ENCODE measurements at places on chromosomes 16 and 17. TPM values are rescaled to one million over a fixed set of nuclear protein-coding genes. Genes with fewer than 3 reads are reported as not detected.

GRCh38 chr16:14172200-14172809 lies 101.2 kb downstream of the MRTFB start:
- DNase-seq: no peak

DNA sequence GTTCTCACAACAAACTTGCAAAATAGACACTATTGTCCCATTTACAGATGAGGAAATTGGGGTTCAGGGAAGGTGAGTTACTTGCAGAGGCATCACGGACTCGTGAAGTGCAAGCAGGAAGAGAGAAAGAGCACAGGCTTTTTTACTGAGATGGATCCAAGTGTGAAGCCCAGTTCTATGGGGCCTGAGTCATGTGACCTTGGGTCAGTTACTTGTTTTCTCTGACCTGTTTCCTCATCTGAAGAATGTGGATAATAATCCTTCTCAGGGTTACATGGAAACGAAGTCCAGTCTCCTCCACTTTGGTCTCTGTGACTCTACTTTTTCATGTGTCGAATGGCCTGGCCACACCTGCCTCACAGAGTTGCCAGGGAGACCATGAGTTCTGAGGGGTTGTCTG lies 134.4 kb downstream of the SPACA3 start:
- DNase-seq: no peak

- peak; percentile 49 for DNase-seq
Measured at GRCh38 chr16:89687092-89687940, 827 bp downstream of the CDK10 start.

DNA sequence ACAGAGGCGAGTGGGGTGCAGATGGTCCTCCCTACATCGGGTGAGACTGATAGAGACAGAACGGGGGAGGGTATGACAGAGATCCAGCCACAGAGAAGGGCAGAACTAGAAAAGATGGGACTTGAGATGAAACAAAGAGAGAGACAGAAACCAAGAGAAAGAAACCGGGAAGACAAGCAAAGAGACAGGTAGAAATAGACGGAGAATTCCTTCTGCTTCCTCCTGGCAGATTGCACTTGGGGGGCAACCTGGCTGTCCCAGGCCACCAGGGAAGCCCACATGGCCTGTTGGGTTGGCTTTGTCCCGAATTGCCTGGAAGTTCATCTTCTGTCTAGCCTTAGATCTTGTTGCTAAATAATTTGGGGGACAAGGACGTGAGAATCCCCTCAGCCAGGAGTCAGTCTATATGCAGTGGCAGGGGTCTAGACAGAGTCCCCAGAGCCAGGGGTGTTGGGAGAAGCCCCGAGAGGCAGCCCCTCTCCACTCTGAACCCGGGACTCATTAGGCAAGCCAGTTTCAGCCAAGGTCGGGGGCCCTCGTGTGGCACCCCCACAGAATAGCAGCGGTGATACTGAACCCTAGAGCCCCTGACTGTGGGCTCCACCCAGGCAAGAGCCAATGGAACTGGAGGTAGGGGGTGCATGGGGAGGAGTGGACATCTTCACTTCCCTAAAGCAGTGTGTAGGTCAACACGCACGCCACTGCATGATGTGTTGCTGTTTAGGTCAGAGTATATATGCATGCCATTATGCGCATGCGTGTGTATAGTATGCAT lies 627 bp upstream of the TSPOAP1 start:
- DNase-seq: no peak

DNA sequence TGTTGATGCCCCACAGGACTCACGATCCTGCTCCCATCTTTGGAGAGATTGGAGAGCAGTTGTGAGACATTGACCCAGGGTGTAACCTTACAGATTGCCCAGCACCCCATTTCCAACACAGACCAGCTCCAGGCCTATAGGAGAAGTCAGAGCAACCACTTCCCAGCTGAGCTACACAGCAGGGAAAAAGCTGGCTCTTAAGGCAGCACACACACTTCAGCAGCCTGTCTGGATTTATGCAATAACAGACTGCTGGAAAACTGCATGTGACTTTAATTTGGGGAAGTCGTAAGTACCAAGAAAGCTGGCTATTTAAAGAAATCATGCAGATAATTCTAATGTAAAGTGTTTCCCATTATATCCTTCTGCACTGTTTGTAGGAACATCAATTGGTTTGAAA lies 30.8 kb downstream of the NOG start:
- no peak for DNase-seq

- DNase-seq: peak; percentile 41
Measured at GRCh38 chr17:80109713-80110446, 8.5 kb downstream of the GAA start.

DNA sequence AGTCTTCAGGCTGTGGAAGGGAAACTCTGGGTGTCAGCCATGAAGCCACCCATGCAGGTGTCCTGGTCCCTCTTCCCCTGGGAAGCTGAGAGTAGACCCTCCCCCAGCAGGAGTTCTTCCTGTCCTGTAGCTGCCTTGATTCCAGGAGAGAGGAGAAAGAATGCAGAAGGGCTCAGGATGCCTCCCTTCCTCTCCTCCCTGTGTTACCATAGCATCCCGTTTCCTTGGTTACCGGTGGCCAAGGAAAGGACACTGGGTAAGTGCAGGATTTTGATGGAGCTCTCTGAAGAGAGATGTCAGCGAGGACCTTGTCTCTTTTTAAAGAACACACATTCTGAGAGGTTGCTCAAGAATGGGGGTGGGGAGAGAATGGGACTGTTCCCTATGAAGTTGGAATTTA lies 304.1 kb upstream of the N4BP1 start:
- no peak for DNase-seq

GRCh38 chr16:27450196-27450549 lies 48.2 kb downstream of the IL21R start:
- DNase-seq: no peak

- DNase-seq: peak; percentile 40
Measured at GRCh38 chr17:8681170-8681949, 50.8 kb upstream of the MYH10 start.

DNA sequence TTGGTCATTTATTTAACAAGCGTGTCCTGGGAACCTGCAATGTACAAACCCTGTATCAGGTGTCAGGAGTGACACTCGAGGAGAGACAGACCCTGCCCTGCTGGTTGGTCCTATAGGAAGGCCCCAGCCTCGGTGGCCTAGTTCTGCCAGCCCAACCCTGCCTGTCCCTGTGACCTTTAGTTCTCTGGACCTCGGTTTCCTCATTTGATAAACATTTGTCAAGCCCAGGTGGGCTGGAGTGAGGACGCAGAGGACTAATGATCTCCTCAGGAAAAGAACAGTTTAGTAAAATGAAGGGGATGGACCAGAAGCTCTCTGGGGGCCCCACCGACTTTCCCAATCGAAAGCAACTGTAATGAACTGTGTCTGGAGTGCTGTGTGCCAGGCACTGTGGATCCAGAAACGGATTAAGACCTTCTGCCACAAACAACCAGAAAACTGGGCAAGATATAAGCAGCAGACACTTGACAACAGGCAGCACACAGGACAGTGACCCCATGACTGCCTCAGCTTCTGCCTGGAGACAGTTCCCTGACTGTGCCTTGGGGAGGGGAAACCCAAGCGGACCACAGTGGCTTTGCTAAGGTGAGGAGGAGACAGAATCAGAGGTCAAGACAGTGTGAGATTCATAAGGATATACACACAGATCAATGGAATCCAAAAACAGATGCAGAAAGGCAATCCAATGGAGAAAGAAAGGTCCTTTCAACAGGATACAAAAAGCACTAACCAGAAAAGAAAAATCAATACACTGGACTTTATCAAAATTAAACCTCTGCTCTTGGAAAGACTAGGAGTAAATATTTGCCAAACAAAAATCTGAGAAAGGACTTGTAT lies 8.8 kb downstream of the PRCD start:
- no peak for DNase-seq

DNA sequence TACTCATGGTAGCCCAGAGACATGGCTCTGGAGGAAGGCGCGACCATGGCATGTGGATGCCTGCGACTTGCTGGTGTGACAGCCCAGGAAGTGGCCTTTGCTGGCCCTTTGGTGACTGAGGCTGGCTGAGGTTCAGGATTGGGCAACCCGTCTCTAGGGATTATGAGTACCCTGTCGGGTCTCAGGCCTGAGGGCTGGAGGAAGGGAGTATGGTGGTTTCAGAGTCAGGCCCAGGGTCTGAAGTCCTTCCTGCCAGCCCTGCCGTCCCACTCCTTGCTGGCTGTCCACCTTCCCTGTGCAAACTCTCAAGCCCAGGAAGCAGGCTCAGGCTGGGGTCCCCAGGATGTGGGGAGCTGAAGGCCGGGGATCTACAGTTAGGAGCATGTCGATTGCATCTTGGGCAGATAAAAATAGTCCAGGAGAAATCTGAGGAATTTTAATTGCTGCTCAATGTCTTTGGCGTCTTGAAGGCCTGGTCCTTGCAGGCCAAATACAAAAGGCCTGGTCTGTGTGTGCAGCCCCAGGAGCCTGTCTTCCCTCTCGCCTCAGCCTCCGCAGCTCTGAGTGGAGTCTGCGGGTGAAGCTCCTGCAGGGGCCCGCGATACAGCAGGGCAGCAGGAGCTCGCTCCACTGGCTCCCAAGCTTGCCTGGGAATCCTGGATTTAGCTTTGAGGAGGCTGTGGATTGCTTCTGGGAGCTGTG lies 52.5 kb downstream of the NKD1 start:
- DNase-seq: no peak

DNA sequence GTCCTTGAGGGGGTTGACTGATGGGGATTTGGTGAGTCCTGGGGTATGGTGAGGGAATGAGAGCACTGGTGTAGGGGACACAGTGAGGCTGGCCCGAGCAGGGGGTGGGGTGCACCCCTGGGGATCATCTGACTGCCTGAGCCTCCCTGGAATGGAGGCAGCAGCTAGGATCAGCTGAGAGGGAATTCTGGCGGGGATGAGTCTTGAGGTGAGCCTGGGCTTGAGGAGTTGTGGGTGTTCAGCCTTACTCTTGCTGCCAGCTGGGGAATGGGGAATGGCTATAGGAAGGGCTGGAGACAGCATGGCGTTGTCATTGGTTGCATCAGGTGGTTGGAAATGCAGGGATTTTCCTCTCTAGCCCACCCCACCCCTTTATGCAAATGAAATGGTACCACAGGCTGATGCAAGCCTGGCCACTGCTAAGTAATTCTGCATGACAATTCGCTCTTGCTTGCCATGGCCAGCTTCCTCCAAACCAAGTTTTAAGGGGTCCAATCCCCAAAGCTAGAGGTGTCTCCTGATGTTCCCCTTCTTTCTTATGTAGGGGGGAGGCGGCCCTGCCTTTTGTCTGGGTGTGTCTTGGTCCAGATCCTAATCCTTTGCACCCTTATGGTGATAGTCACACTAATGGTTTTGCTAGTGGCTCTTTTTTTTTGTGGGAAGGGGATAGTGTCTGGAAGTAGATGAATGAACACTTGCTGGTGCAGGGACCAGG lies 7.5 kb downstream of the NFE2L1 start:
- peak; percentile 69 for DNase-seq

- DNase-seq: no peak
Measured at GRCh38 chr17:61989509-61989908, 61.7 kb upstream of the INTS2 start.

DNA sequence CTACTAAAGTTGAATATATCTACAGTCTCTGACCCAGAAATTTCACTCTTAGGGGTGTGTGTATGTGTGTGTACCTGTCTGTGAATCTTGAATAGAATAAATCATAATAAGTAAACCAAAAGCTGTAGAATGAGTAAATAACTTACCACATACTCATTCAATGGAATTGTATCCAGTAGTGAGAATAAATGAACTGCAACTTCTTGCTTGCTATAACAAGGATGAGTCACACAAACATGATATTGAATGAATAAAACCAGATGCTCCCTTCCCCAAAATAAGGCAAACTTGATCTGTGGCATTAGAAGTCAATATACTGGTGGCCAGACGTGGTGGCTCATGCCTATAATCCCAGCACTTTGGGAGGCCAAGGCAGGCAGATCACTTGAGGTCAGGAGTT lies 259.8 kb upstream of the MON1B start:
- DNase-seq: no peak

- no peak for DNase-seq
Measured at GRCh38 chr17:80328634-80329380, 68.2 kb downstream of the RNF213 start.

DNA sequence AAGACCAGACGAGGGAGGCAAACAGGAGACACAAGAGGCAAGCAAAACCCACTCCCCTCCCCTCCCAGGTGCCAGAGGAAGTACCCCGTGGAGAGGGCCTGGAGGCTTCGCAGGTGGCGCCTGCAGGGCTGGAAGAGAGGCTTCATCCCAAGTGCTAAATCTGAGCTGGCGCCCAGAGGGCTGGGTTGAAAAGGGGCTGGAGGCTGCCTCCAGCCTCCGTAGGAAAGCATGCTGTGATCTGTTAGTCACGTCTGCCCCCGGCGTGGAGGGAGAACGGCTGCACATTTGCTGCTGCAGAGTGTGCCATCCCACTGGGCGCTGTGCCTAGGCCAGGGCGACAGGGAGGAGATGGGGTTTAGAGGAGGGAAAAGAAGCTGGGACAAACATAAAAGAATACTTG lies 16.9 kb downstream of the RPH3AL start:
- DNase-seq: peak; percentile 61

GRCh38 chr16:61366006-61366405 lies 670.2 kb downstream of the CDH8 start:
- no peak for DNase-seq

DNA sequence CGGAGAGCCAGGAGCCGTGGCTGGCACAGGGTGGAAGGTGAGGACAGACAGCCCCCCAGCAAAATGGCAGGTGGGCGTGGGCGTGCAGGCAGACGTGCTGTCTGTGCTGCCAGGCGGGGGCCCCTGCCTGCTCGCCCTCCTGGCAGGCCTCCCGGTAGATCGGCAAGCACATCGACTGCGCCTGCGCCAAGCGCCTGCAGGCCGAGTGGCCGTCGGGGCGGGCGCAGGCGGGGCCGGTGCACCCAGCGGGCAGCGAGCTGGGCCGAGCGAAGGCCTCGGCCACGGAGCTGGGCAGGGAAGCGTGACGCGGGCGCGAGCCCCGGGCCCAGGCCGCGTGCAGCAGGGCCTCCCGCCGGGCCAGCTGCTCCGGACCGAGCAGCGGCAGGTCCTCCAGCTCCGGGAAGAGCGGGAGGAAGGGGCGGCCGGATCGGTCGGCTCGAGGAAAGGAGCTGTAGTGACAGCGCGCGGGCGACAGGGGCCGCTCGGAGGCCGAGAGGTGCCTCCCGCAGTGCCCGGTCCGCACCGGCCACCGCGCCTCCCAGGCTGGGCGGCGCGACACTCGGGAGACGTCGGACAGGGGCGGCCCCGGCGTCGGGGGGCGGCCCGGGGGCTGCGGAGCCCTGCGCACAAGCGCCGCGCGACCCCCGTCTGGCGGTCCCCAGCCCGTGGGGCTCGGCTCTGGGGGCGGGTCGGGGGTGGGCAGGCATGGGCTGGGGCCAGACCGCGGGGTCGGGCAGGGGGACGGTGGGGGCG lies 16.9 kb downstream of the GRIN2C start:
- DNase-seq: peak; percentile 75

DNA sequence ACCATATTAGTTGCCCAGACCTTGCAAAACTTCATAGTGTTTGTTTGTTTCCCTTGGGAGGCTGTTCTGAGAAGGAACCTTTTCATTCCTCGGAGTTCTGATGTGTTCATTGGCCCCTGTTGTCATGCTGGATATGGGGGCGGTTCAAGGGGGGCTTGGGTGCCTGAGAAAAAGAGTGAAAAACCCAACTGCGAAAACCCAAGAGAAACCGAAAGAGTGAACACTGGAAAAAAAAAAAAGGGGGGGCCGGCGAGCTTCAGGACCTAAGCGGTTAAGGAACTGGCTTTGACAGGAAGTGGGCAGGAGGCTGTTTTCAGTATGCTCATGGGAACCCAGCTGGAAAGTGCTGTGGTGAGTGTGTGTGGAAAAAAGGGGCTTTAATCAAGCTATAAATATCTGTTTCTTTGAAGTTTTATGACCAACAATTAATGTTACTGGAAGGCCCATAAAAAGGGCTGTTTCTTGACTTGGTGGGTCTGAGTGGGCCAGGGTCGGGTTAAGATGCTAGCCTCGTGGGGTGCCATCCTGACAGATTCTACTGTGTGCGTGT lies 510.7 kb downstream of the MAF start:
- DNase-seq: peak; percentile 73

TBC1D3I gene
- total RNA-seq: not detected

MAZ gene
- total RNA-seq: 120 TPM

G6PC3 gene
- total RNA-seq: 22.6 TPM

TEX14 gene
- not detected for total RNA-seq
